ENCODE measurements at places on chromosomes 13 and 19.
A peak's percentile ranks its signal among the peaks of the same experiment; 100 is the strongest.

DNA sequence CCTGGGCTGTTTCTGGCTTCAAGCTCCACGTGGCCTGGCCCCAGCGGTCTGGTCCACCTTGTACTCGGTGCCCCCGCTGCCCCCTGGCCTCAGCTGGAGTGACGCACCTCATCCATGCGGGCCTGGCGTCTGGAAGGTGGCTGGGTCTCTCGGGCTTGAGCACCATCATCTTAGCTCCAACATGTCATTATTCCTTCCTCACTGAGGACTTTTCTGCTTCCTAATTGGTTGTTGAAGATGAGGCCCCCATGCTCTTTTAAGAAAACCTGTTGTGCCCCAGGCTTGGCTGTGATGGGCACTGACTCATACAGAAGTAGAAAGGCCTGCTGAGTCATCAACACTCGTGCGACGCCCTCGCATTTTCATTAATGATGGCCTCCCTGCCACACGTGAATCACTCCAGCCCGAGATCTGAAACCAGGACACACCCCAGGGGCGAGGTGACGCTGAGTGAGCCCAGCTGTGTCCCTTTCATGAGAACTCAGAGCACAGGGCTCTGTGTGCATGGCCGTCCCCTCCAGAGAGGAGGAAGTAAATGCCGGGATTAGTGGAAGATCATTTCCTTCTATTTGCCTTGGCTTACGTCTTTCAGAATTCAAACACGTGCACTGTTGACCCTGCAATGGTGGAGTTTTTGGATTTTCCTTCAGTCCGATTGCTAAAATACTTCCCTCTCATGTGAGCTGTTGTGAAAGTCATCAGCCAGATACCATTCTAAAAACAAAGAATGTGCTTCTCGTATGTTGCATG is 14.0 kb upstream of the GJA3 start:
- DNase-seq: peak; percentile 98

DNA sequence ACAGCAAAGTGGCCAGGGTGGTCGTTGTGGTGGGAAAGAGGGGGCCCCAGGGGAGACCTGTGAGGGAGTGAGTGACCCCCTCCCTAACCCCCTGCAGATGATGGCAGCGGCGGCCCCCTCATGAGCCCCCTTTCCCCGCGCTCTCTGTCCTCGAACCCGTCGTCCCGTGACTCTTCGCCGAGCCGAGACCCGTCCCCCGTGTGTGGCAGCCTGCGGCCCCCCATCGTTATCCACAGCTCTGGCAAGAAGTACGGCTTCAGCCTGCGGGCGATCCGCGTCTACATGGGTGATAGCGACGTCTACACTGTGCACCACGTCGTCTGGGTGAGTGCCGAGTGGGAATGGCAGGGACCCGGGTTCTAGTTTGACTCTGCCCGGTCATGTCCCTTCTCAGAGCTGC is 8.1 kb upstream of the PIK3R2 start:
- DNase-seq: no peak

DNA sequence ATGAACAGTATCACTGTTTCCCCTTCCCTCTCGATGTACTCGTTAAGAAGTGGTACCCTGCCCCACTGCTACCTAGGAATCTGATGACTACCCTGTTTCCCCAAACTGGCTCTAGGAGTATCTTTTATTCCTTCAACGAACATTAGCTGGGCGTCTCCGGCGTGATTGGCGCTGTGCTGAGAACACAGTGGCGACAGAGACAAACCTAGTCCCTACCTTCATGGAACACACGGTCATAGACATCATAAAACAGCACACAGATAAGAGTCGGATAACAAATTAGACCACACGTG is 730 bp downstream of the SYMPK start:
- DNase-seq: no peak

DNA sequence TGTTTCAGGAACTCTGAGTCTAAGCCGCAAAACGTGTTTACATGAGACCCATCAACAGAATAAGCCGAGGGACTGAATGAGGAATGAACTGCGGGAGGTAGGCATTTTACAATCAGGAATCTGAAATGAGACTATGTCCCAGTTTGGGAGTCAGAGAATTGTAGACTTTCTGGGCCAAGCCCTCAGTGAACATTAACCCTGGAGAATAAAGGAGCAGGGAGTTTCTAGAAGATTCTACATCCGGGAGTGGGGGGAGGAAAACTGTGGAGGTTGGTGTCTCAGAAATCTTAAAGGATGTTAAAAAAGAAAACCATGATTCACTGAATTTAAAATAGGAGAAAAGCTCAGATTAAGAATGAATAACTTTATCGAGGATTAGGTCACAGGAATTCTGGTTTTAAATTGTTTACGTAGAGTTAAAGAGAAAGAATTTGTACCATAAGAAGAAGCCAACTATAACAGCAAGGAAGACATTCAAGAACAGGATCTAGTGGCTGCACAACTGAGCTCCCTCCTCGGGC is 18.5 kb downstream of the RFX2 start:
- no peak for DNase-seq

- DNase-seq: no peak
Observed at GRCh38 chr13:70747262-70747661, 639.0 kb upstream of the KLHL1 start.

DNA sequence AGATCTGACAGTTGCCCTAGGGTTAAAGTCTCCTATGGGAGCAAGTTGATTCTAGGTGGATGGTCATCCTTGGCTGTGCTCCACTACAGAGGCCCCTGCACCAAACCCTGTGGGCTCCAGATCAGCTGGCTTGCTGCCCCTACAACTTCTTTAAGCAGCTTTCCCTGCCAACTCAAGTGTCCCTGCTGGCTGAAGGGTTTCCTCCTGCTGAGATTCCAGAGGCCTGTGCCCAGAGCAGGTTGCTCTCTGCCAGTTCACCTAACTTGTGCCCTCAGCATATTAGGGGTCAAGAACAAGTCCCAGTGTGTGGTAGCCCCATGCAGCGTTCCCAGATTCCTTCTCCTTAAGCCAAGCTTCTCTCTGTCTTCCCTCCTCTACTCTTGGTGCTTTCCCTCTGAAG is 85.6 kb downstream of the ZMYM2 start:
- DNase-seq: no peak

DNA sequence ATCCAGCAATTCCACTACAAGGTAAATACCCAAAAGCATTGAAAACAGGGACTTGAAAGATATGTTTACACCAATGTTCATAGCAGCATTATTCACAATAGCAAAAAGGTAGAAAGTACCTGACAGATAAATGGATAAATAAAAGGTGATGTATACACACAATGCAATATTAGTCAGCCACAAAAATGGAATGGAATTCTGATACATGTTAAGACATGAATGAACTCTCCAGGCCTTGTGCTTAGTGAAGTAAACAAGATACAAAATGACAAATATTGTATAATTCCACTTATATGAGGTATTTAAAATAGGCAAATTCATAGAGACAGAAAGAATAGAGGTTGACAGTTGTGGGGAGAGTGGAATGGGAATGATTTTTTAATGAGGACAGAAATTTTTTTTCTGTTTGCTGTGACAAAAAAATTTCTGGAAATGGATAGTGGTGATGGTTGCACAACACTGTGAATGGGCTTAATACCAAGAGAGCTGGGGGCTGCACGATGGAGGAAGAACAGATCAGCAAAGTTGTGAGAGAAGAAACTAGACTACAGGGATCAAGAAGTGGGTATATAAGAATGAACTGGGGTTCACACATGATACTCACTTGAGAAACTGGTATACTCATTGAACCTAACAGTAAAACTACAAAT is 137.2 kb downstream of the MZT1 start:
- no peak for DNase-seq

- DNase-seq: no peak
Observed at GRCh38 chr13:114074671-114075315, 57.6 kb downstream of the RASA3 start.

- no peak for DNase-seq
Observed at GRCh38 chr19:50230379-50231351, 27.2 kb downstream of the MYH14 start.

- no peak for DNase-seq
Observed at GRCh38 chr13:38444904-38445303, 95.3 kb downstream of the UFM1 start.

GRCh38 chr13:98990701-98991100 is 12.8 kb upstream of the DOCK9 start:
- DNase-seq: no peak

DNA sequence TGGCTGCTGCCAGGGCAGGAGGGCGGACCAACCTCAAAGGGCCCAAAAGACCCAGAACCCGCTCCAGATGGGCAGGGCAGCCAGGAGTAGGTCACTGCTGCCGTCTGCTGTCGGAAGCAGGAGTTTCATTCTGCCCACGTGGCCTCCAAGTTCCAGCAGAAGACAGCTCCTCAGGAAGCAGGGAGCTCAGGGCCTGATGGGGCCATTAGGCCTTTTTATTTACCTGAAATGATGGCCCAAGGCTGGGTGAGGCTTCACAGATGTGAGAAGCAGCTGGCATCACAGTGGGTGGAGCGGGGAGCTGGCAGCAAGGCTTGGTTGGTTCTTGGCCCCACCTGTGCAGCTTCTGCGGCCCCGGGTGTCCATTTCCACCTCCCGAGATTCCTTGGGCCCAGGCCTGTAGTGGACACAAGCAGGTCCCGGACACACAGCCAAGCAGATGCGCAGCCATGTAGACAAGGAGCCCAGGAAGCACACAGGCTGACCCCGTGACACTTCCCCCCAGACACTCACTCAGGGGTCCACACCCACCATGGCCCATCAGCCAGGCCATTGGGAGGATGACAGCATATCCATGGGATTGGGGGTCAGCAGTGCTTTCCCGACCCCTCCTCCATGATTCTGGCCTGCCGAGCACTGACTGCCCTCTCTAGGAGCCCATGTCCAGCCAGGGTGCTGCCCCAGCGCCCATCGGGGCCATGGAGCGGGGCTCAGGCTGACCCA is 26.4 kb downstream of the C13orf46 start:
- DNase-seq: no peak

DNA sequence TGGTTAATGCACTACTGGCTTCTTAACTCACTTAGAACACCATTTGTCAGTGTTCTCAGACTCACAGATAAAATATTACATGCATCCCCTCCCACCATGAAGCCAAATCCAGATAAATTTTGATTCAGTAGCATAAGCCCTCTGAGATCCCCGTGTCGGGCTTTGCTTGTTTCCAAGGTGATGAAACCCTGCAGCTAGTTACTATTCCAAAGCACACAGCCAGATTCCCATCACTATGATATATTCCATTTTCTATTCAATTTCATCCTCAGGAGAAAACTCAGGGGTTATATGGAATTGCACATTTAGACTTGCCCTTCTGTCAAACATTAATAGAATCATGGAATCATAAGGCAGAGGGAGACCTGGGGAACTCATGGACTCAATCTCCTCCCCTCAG is 9.4 kb upstream of the FAM124A start:
- DNase-seq: no peak

DNA sequence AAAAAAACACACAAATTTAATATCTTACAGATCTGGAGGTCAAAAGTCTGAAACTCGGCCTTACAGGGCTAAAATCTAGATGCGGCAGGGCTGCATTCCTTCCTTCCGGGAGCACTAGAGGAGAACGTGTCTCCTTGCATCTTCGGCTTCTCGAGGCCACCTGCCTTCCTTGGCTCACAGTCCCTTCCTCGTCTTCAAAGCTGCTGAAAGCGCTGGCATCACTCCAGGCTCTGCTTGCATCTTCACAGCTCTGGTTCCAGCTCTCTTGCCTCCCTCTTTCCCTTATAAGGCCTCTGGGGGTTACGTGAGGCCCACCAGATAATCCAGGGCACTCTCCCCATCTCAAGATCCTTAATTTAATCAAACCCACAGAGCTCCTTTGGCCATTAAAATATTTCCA is 10.5 kb downstream of the XRCC1 start:
- DNase-seq: no peak

- DNase-seq: no peak
Observed at GRCh38 chr13:94550062-94550738, 45.8 kb downstream of the TGDS start.

GRCh38 chr19:3136684-3137055 is 837 bp downstream of the GNA15 start:
- no peak for DNase-seq

DNA sequence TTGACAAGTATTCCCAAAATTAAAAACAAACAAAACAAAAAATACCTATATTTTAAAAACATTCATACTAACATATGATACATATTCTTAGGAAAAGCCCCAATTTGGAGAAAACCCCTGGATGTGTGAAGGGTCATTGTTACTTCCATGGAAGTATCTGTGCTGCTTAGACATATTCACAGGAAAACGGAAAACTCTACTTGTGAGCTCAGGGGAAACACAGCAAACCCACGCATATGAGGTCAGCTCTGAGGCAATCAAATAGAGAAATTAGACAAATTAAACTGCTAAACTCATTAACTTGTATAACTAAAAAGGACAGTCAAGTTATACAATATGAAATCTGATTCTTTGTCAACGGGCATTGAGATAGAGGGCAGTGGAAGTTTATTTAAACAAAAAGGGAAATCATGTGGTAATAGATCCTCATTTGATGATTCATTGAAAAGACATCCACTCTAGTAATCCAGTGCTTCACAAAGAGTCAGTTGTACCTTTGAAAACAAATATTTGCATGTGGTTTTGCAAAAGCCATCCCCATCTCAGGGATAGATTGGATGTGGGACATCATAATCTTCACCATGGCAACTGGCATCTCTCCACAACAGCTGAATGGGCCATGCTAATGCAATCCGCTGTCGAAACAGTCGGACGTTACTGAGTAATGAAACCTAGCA is 423.4 kb downstream of the ITGBL1 start:
- peak; percentile 97 for DNase-seq

Data from HT1080 (cell line).